ENCODE measurements at places on chromosomes 3 and 15.

DNA sequence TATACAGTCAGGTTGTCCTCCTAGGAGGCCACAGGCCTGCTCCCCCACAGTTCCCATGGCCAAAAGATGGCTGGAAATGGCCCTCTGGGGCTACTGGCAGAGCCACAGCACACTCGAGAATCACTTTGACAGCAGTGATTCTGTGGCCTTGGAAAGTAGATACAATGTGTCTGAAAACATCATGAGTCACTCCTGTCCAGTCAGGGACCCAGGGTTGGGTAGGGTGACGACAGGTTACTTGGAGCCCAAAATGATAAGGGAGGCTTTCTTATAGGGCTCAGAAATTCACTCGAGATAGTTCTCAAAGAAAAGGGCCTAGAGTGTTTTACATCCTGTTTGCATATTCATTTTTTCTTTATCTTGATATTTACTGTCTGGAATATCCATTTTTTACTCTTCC is 24.3 kb downstream of the MRPS25 start:
- DNase-seq, result no peak

DNA sequence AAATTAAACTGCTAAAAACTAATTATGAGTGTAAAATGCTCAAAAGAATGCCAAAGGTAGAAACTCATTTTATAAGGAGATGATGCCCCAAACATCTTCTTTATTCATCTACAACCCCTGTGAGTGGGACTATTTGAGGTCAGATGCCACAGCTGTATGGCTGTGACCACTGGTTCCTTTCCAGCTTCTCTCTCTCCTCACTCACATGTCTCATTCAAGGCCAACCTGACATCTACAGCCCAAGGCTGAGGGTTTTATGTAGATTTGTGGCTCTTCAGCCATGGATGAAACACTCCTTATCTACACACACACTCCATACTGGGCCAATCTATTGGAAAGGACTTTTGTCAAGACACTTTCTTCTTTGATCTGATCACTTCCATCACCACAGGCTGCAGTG is 231.3 kb downstream of the KCNMB2 start:
- no peak for DNase-seq

DNA sequence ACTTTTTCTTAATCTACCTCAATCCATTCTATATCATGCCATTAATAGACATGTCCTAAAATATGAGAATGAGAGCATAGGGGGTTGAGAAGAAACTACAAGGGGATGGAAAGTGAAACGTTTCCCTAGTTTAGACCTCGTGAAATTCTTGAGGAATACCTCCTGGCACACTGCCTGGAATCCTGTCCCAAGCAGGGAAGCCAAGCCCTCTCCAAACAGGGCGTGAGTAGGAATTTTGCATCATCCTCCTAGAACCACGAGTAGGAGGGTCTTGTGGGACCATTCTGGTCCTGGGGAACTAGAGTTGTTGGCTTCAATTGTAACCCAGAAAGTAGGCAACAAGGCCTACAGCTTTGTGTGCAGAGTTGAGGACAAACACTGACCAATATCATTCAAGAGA is 19.6 kb upstream of the C3orf80 start:
- DNase-seq, result no peak

DNA sequence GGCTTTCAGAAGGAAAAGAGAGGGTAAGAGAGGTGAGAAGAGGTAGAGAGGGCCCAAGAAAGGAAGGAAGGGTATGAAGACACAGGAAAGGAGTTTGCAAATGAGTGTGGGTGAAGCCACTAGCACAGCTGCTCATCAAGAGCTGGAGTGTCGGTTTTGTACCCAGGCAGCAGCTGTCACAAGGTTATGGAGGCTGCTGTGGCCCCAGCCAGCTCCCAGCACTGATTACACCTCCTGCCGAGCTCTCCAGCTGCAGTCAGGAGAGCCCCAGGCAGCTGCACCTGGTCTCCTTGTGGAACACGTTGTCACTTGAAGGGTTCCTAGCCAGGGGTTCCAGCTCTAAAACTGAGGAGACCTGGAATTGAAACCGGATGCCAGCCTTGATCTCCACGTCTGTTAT is 60.4 kb upstream of the CHD2 start:
- DNase-seq, result peak; percentile 73

GRCh38 chr15:48955967-48956366 is 7.8 kb downstream of the SHC4 start:
- no peak for DNase-seq

DNA sequence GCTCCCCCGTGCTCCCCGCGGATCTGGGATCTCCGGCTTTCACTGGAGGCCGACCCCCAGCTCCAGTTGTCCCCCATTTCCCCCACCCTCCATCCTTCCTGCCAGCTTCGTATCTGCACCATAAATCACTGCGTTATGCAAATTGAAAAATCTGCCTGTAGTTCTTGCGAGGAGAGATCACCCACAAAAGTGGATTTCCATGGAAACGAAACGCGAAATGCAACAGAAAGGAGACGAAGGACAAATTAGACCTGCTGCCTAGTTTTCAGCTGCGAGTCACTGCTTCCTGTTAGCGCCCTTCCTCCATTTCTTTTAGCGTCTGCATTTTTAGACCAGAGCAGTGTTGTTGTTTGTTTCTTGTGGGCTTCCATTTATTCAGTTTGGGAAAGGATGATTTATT is 127.1 kb upstream of the ATP10A start:
- no peak for DNase-seq

DNA sequence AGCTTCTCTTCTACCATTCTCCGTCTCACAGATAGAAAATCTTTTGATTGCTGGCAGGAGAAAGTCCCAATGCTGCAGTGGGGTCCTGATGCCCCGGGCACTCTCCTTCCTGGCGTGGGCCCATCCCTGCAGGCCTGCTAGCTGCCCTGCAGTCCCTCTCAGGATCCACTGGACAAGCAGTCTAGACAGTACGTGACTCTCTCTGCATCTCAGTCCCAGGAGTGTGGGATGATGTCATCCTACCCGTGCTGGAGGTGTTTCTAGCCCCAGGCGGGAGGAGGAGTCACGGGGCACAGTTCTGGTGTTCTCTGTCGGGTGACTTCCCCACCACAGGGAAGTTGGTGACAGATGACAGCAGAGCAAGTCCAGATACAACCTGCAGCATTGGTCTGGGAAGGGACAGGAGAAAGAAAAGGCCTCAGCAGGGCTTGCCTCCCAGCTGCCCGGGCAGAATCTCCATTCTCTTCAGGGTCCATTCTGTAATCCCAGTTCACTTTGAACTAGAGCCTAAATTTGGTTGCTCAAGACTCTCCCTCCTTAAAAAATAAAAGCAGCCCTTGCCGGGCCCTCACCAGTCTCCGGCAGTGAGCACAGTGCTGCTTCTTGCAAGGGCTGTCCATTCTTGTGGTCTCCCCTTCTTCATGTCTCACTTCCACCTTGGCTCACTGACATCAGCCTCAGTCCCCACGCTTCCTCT is 30.6 kb downstream of the SLC28A1 start:
- peak; percentile 25 for DNase-seq

GRCh38 chr3:62277450-62277849 is 95.9 kb downstream of the FEZF2 start:
- no peak for DNase-seq

DNA sequence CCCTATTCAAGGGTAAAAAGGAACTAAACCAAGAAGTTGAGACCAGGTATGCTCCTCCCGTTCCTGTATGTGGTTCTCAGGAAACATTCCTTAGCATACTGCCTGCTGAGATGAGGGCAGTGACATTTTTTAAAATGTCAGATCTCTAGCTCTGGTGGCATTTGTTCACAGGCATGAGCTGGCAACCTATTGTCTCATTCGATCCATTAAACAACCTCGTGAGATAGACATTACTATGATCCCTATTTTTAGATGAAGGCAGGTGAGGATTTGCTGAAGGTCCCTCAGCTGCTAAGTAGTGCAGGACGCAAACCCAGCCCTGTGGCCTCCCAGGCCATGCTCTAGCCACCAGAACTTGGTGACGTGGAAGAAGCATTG is 74.9 kb downstream of the SIDT1 start:
- no peak for DNase-seq

- DNase-seq, result no peak
These were observed 35.6 kb downstream of the FRMD5 start for GRCh38 chr15:44159492-44159891.

GRCh38 chr3:194757647-194758061 is 72.0 kb downstream of the FAM43A start:
- no peak for DNase-seq

DNA sequence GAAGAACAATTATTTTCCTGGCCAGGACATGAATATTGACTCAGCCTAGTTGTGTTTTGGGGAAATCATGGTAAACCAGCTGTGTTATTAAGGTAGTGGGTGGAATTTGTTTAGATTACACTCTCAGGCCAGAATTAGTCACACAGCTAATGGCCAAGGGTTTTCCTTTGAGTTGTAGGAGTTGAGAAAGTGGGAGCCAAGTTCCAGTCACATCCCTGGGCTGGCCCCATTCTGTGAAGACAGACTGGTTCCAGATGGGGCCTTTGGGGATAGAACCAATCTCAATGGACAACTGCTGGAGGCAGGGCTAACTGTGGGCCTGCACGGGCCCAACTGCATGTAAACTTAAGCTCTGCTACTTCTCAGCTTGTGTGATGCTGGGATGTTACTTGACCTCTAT is 1.4 kb upstream of the RASL12 start:
- DNase-seq, result no peak

DNA sequence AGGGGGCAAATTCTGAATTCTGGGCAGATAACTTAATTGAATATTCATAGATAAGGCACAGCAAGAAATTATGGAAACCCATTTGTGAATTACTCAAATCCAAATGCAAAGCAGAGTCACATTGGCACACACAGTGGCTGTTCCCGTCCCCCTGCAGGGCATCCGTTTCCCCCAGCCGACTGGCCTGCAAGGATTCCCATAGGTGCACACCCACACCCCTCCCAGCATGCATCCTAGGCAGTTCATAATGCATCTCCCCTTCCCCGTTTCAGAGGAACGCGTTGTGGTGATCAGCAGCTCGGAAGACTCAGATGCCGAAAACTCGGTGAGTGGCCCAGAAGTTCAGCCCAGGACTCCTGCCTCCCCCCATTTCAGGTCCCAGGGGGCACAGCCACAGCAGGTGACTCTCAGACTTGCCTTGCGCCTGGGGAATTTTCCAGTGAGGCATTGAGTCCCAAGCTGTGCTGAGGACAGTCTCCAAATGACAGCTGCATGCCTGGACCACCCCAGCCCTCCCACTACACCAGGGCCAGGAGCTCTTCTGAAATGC is 39.8 kb downstream of the PML start:
- DNase-seq, result no peak

DNA sequence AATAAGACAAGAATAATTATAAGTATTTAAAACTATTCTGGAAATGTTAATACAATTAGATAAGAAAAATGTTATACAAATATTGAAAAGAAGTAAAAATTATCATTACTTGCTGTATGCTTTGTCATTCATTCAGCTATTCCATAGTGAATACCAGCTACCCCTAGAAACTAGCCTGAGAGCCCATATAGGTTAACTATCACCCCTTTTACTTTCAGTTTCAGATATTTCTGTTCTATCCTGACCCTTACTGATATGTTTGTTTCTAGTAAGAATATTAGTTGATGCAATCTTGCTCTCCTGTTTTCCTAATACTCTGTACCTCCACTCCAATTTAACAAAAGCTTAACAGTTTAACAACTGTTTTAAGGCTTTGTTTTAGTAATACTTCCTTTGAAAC is 31.6 kb downstream of the FAM227B start:
- no peak for DNase-seq

DNA sequence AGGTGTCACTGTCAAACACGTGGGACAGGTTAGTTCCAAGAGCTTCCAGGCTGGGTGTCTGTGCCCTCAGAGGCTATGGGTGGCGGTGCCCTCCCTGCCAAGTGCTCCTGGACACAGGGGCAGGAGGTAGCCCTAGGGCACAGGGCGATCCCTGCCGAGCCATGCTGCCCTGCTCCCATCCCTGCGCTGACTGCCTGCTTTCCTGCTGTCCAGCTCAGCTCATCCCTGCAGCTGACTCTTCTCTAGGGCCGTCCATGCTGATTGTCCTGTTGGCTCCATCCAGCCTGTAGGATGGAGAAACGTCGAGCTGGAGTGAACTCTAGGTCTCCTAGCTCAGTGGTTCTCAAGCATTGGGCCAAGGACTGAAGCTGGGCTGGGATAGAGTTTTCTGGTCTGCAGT is 3.7 kb downstream of the PDIA5 start:
- DNase-seq, result no peak

GRCh38 chr3:53169045-53169831 is 8.2 kb downstream of the PRKCD start:
- no peak for DNase-seq

GRCh38 chr3:46648096-46648495 is 35.8 kb downstream of the FAM240A start:
- DNase-seq, result no peak

GRCh38 chr15:85551221-85551832 is 170.9 kb downstream of the AKAP13 start:
- no peak for DNase-seq

DNA sequence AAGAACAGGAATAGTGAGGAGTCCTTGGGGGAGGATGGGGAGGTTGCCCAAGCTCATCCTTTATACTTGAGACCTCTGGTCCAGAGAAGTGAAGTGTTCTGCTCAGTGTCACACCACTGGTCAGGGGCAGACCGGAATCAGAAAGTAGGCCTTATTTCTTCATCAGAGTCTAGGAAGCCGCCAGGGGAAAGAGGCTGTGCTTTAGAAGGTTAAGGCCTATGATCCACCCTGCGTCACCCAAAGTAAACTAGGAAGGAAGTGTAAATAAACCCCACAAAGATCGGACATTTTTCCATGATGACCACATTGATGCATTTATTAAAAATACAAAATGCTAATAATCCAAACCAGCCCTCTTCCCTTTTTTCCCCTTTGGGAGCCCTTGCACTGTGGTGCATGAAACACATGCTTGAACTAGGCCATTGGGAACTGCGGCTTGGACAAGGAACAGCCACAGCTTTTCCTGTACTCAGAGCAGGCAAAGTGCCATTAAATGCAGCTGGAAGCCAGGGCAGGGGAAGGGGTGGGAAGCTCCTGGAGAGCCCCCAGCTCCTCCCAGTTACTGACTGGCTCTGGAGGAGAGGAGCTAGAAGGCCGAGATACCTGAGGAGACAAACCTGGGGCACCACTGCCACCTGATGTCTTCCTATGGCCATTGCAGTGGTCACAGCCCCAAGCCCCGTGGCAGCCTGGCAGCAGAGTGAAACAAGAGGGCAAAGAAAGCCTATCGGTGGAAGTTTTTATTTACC is 37.0 kb downstream of the CDC25A start:
- DNase-seq, result peak; percentile 12

All from NCI-H1417 treated with DMSO at 0.1 percent for 48 hours (cell line).